ENCODE measurements at places on chromosomes 11 and 22.

- no peak for DNase-seq
Measured at GRCh38 chr22:39525658-39525975, 5.3 kb downstream of the ATF4 start.

GRCh38 chr11:104734998-104735397 lies 163.3 kb downstream of the CASP12 start:
- no peak for DNase-seq

- DNase-seq: no peak
Measured at GRCh38 chr22:46447906-46448305, 89.5 kb downstream of the CELSR1 start.

DNA sequence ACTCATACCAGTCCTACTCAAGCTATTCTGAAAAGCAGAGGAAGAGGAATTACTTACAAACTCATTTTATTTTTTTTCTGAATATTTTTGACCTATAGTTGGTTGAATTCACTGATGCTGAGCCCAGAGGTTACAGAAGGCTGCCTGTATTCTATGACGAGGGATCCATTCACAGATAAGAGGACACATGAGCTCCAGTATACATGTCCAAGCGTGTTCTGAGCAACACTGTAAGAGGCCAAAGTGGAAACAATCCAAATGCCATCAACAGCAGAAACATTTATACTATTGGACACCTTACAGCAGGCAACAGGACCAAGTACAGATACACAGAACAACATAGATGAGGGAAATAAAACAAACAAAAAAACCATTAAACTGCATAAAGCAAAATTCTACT lies 10.3 kb downstream of the KDM4E start:
- DNase-seq: no peak

GRCh38 chr11:84675396-84676025 lies 951.6 kb downstream of the DLG2 start:
- no peak for DNase-seq

- DNase-seq: no peak
Measured at GRCh38 chr22:45583504-45583903, 80.8 kb downstream of the FBLN1 start.

DNA sequence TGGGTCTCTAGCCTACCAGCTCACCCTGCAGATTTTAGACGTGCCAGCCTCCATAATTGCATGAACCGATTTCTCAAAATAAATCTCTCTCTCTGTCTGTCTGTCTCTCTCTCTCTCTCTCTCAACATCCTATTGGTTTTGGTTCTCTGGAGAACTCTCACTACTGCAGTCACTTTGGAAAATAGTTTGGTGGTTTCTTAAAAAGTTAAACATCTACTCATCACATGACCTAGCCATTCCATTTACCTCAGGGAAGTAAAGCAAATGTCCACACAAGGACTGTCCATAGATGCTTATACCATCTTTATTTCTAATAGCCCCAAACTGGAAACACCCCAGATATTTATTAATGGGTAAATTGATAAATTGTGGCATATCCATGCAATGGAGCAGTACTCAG lies 119.5 kb downstream of the SNX19 start:
- DNase-seq: no peak

All from SW 1271 (cell line).